ENCODE measurements at places on chromosomes 1 and 21. TPM values are rescaled to one million over a fixed set of nuclear protein-coding genes. Genes with fewer than 3 reads are reported as not detected.

PRAMEF6 gene
- not detected for total RNA-seq

SYT6 gene
- total RNA-seq = not detected

HEYL gene
- total RNA-seq = not detected

NBPF6 gene
- total RNA-seq = not detected

HMGCS2 gene
- total RNA-seq = not detected
